ENCODE measurements at places on chromosomes 12 and 14. TPM values are rescaled to one million over a fixed set of nuclear protein-coding genes. Genes with fewer than 3 reads are reported as not detected.

- no peak for DNase-seq
Measured at GRCh38 chr12:50088577-50089335, 3.6 kb downstream of the SMARCD1 start.

- DNase-seq: no peak
Measured at GRCh38 chr12:12272869-12273268, 6.0 kb upstream of the LRP6 start.

DNA sequence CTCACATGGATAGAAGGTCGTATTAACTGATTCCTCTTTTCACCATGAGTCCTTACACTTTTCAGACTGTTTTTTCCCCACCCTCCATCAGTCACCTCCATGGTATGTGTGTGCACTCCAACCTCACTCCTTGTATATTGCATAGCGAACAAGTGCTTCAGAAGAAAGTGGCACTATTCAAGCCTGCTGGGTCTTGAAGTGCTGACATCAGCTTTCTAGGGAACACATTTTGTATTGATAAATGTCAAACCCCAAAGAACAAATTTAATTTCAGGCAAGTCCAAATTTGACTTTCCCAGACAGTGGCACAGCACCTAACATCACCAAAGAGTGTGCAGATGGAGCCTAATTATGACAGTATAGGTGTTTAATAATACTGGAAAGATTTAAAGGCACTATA, 617.4 kb upstream of the STXBP6 start:
- DNase-seq: no peak

- no peak for DNase-seq
Measured at GRCh38 chr14:103520657-103521437, 1.8 kb downstream of the CKB start.

- no peak for DNase-seq
Measured at GRCh38 chr12:14430394-14430986, 65.0 kb downstream of the ATF7IP start.

The SLC17A8 gene
- not detected for total RNA-seq

GRCh38 chr14:21965042-21965441, 291.4 kb upstream of the OR4E1 start:
- DNase-seq: no peak

- no peak for DNase-seq
Measured at GRCh38 chr12:86948851-86949250, 692.7 kb upstream of the MGAT4C start.

DNA sequence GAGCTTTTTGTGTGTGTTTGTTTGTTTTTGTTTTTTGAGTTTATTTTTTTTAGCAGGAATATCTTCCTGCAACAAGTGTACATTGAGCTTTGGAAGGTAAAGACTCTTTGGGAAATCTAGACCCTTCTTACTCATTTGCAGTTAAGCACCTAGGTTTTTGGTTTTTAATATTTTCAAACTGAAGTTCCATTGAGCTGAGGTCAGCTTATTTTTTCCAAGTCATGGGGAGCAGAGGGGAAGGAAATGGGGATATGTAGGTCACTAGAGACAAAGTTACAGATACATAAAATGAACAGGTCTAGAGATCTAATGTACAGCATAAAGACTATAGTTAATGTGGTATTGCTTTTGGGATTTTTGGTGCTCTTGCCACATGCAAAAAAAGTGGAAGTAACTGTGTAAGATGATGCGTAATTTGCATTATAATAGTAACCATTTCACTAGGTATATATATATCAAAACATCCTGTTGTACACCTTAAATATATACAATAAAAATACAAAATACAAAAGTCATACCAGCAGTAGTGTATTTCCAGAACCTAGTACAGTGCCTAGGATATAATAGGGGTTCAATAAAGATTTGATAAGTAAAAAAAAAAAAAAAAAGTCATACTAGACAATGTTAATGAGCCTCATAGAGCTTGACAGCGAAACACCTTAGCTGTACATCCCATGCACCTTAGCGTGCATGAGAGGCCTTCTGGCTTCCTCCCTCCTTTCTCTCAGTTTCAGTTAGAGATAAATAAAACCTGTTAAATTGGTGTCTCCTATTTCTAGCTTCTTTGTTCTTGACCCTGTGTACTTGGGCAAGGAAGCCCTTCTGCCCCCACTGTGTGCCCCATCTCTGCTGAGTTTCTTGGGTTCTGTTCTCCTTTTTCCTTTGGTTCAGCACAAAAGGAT, 22.7 kb downstream of the CGRRF1 start:
- DNase-seq: no peak

- no peak for DNase-seq
Measured at GRCh38 chr12:29051221-29051620, 97.9 kb upstream of the FAR2 start.

DNA sequence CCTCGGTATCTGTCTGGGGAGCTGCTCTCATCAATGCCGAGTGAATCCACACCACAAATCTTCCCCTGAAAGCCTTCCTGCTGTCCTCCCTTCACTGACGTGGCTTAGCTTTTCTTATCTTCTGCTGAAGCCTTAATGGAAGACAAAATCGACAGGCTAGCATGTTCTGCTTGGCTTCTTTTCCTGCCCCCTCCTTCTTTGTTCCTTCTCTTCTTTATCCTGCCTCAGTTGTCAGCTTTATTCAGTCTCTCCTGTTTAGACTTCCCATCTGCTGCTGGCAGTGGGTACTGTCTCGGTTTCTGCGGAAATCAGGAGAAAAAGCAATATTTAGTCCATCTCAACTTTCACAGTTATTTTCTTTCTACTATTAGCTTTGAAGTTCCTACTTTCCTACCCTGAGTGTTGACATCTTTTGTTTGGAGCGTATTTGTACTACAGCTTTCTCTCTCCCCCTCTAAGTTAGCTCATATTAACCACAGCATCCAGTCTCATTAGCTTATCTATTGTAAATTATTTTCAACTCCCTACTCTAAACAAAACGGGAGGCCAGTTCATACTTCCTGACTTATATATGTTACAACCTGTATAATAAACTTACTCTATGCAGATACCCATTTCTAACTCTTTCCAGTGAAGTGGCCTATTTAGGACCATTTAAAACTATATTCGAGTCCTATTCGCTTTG, 226.0 kb downstream of the DACT1 start:
- no peak for DNase-seq

DNA sequence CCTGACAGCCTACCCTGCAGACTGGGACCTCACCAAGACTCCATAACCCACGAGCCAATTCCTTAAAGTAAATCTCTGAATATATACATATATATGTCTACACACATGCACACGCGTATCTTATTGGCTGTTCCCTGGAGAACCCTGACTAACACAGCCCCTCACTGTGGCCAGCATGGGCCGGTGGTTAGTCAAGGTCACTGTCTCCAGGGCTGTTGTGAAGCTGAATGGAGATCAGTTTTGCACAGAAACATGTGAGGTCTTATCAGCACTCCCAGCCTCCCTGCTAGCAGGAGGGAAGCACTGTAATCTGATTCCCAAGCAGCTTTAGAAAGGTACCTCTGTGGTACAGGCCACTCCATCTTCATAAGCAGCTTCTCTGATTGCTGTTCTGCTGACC, 46.6 kb upstream of the PLEKHG6 start:
- DNase-seq: no peak

GRCh38 chr12:87413784-87414183, 615.4 kb downstream of the C12orf50 start:
- peak; percentile 10 for DNase-seq

DNA sequence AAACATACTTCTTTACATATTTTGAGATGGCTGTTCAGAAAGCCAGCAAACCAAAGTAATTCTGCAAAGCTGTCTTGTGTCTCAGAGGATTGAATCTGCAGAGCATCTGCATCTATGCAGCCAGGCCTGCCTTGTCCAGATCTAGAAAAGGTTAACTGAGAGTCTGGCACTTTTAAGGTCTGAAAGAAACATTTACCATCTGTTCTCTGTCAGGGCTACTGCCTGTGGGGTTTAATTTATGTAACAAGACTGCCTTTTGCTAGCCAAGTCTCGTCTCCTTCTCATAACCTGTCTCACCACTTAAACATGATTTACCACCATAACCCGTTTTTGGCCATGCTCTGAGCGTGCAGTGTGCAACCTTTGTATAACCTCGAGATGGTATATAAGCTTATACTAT, 194.2 kb downstream of the SYT10 start:
- DNase-seq: no peak

DNA sequence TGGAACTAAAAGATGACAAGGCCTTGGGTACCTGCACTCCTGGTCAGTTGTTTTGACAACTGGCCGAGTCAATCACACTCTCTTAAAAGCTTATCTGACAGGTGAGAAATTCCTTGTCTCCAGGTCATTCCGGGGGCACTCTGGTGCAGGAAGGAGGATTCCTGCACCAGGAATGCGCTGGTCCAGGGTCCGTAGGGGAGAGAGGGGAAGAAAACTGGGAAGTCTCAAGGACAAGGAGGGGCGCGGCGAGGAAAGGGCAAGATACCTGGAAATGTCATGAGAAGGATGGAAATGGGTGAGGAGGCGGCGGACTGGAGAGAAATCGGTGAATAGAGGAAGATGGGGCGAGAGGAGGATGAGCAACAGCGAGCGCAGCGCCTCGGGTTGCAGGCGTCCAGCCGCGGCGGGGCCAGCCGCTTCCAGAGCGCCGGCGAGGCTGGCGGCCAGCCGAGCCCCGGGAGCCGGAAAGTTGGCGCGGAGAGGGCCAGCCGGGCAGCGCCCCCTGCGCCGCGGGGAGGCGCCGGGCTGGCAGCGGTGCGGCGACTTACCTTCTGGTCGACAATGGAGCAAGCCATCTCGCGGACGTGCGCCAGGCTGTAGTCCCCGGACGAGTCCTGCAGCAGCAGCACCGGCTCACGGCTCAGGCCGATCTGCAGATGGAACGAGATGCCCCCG, 809 bp downstream of the PRKD1 start:
- DNase-seq: no peak

The KCNH3 gene
- not detected for total RNA-seq

GRCh38 chr14:42517806-42518500, 911.3 kb downstream of the LRFN5 start:
- no peak for DNase-seq

- no peak for DNase-seq
Measured at GRCh38 chr12:57744194-57744776, 554 bp upstream of the TSPAN31 start.

The MYRFL gene
- not detected for total RNA-seq

The TPPP2 gene
- total RNA-seq: not detected

The ZBTB25 gene
- 2.6 TPM for total RNA-seq

The STON2 gene
- total RNA-seq: 3.4 TPM

DNA sequence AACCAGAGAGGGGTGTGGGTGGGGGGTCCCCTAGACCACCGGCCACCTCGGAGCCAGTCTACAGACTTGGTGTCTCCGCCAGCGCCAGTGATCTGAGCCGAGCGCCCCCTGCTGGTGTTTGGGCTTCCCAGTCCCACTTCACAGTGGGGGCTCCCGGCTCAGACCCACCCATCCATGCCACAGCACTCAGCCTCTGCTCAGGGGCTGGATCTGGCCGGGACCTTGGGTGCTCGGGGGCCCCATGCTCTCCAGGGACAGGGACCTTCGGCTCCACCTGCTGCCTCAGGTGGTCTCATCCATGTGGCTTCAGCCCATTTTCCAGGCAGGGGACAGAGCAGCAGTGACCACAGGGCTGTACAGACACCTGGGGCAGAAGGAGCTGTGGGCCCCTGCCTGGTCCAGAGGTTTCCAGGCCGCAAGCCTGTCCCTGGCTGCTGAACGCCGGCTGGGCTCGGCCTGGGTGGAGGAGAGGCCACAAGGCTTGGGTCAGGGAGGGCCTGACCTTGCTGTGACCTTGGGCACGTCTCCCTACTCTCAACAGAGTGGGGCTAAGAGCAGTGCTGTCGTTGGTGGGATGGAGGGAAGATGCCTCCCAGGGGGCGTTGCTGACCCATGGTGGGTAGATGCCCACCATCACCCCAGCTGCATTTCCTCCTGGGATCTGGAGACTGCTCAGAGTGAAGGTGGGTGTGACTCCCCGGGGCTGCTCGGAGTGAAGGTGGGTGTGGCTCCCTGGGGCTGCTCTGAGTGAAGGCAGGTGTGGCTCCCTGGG, 86.3 kb downstream of the KIF26A start:
- DNase-seq: no peak

The PAX9 gene
- 0.34 TPM for total RNA-seq

GRCh38 chr14:104023325-104024055, 62.0 kb upstream of the ASPG start:
- DNase-seq: no peak

The FBXO33 gene
- 7.8 TPM for total RNA-seq

DNA sequence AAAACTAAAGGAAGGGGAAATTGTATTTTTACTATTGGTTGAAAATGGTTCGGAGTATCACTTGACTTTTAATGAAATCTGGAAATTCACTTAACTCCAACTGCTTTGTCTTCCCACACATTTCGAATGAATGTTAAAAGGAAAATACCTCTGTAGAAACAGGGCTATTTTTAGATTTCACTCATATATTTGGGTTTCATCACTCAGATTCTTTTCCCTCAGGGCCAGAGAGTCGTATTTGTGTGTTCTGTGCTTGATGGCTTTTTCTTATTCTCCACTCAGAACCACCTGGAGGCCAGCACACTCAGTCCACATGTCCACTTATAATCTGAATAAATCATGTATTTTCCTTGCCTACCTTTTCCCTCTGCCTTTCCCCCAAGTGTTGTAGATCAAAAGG, 40.0 kb downstream of the DAAM1 start:
- no peak for DNase-seq

DNA sequence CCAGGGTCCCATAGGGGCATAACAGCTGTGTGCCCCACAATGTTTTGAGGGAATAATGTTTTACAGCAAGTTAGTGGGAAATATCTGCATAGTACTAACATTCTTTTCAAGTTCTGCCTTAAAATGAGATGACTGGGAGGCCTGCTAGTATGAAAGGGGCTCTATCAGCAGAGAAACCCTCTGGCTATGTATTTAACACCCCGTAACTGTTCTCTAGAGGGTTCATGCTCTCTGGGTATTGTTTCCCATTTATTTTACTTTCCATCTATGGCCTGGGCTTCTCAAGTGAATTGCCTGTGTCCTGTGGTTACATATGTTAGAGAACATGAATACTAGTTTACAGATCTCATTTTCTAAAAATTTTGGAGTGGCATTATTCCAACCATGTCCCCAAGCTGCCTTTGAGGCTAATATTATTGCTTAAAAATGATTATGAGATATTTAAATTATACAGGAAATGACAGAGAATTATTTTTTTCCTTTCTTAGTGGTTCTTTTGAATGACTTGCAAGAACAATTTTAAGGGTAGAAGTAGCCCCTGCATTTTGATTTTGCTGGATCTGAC, 37.5 kb downstream of the GNG2 start:
- no peak for DNase-seq
